ENCODE measurements at places on chromosomes 16 and 17.

DNA sequence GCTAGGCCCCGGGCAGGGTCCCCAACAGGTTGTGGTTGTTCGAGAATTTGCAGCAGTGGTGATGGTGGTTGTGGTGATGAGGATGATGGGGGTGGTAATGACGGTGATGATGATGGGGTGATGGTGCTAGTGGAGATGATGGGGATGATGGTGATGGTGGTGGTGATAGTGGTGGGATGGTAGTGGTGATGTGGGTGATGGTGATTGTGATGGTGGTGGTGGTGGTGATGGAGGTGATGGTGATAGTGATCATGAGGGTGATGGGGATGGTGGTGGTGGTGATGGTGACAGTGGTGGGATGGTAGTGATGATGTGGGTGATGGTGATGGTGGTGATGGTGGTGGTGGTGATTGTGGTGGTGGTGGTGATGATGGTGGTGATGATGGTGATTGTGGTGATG is 343.3 kb downstream of the SEC14L1 start:
- DNase-seq = no peak

- no peak for DNase-seq
Measured at GRCh38 chr17:82679586-82680465, 18.7 kb downstream of the RAB40B start.

DNA sequence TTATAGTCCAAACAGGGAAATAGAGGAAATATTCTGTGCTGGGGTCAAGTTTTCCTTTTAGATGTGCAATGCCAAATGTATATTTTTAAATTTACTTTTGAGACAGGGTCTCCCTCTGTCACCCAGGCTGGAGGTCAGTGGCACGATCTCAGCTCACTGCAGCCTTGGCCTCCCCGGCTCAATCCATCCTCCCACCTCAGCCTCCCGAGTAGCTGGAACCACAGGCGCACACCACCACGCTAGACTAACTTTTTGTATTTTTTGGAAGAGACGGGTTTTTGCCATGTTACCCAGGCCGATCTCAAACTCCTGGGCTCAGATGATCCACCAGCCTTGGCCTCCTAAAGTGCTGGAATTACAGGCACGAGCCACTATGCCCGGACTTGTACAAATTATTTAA is 25.8 kb upstream of the MED13 start:
- no peak for DNase-seq

- no peak for DNase-seq
Measured at GRCh38 chr17:17767154-17767869, 69.5 kb downstream of the SREBF1 start.

- no peak for DNase-seq
Measured at GRCh38 chr17:56629531-56630075, 36.1 kb downstream of the NOG start.

DNA sequence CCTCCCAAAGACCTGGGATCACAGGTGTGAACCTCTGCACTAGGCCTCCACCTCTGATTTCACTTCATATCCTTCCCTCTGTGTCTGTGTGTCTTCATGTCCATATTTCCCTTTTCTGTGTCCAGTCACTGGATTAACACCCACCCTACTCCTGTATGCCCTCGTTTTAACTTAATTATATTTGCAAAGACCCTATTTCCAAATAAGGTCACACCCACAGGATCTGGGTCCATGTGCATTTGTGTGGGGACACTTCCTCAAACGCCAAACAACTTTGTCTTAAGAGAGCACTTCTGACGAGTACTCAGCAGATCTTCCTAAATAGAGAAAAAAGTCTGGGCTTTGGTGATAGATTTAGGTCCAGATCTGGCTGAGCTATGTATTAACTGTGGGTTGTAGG is 56.3 kb downstream of the MPHOSPH6 start:
- no peak for DNase-seq

DNA sequence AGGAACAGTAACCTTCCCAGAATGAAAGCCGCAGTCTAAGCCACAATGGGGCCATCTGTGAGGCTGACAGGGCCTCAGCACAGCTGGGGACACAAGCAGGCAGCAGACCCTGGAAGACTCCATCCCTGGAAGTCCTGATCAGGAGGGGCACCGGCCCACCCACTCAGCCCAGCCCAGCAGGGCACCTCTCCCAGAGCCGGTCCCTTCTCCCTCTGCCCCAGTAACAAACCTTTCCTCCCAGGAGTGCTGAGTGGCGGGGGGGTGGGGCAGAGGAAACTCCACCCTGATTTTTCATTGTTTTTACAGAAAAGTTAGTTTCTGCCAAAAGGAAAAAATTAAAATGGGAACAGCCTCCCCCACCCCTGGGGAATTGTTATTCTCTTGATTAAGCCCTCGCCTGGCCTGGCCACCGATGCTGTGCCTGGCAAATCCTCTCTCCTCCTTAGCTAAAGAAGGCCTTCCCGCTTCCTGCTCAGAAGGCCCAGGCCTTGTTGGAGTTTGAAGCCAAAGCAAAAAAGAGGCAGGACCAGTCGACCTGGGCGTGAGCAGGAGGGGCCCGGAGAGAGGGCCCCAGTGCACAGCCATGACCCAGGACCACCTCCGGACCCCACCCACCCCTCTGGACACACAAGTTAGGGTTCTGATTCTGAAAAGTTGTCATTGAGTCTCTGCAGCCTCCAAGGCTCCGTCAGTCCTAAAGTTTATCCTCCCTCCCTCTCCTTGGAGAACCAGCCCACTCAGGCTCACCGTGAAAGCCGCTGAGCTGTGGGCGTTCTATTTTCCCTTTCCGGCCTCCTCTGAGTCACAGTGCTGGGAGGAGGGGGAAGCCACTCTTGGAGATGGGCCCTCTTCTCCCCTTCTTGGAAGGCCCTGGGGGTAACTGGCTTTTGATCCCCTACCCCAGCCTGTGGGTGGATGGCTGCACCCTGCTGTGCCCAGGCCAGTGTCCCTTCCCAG is 128.4 kb upstream of the TNRC6C start:
- DNase-seq = no peak

- no peak for DNase-seq
Measured at GRCh38 chr16:57541754-57542435, 548 bp upstream of the ADGRG5 start.

- no peak for DNase-seq
Measured at GRCh38 chr16:14015948-14016347, 55.2 kb upstream of the MRTFB start.
